ENCODE measurements at places on chromosomes 3 and 15.

- DNase-seq = no peak
Observed at GRCh38 chr3:8536096-8537056, 34.8 kb downstream of the LMCD1 start.

DNA sequence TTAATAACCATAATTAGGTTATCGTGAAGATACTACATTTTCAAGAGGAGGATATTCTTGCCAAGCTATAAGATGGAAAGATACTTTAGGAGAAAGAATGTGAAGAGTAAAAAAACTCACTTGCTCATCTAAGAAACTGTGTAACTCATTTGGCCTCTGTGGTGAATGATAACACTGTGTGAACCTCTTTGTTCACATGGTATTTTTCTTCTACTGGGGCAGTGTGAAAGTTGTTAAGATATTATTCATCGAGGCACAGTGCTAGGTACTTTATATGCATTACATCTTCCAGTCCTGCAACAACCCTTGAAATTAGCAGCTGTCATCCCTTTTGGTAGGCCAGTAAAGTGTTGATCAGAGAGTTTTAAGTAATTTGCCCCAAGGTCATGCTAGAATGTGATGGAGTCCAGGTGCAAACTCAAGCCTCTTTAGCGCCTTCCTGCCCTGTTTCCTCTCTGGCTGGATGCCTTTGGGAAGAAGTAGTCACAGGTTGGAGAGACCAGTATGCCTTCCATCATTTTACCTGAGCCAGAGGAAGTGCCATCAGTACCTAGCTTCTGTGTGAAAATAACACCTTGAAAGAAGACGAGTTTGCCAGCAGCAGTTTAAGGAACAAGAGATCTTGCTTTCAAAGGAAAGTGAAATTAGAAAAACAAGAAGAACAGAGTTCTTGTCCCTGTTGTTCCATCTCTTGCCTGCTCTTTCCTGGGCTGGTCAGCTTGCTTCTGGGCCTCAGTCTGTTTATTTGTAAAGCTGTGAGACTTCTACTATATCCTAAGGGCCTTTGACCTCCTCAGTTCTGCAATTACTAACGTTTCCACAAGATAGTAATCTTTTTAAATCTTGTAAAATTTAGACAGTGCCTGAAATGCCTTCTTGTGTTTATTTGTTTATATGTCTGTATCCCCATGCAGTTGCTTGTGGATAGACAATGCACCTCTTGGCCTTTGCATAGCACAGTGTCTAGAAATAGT, 179.3 kb downstream of the FNDC3B start:
- no peak for DNase-seq

- DNase-seq = no peak
Observed at GRCh38 chr3:50623840-50624474, 7.0 kb downstream of the MAPKAPK3 start.

DNA sequence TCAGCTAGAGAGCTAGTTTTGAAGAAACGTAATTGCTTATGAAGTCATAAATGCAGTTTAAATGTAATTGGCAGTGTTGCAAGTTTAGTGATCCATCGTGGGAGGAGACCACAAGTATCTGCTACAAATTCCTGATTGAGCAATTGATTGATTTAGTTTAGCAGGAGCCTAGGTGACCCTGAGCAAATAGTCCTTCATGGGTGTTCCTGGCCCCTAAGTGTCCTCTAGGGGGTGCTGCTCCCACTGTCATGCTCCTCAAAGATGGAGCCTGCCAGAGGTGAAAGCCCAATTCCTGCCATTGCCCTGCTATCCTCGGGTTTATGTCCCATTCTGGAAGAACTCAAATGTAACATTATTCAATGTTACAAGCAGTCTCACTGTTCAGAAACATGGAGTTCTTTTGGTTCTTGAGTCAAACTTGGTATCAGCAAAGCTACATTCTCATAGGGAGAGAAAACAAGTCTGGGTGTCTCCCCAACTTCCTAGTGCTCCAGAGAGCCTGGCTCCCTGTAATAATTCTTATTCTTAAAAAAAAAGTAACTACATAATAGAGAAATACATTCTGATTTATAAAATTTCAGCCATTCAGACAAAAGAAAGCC, 29.8 kb upstream of the SENP5 start:
- DNase-seq = peak; percentile 42

DNA sequence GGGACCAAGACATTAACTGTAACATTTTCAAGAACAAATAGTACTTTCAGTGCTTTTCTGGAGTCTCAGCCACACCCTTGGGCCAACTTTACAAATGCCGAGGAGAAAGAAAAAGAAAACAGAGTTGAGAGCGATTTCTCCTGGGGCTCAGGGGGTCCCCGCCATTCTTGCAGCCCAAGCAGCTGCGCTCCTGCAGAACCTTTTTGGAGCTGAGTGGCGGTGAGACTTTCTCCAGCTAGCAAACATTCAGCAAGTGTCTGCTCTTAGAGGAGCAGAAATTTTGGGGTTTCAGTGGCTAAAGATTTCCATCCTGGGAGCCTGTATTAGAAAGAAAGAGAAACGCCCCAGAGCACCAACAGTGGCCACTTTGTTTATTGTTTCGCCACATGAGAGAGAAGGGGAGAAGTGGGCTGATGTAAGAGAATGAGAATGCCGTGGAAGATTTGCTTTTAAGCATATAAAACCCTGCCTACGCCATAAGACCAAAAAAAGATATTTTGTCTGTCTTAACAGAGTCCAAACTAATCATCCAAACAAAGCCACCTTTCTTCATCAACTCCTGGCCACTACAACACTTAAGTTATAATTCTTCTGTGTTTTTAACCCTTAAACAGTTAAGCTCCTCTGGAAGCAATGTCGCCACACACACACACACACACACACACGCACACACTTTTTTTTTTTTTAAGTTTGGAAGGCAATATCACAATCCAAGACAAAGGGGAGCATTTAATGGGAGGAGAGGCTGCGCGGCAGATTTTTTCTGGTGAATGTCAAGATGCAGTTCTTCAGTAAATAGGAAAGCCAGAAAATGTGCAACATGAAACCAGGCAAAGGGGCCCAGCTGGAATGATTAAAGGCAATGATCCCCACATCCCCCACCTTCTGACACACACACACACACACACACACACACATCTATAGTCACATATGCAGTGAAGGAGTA, 19.2 kb downstream of the EID1 start:
- no peak for DNase-seq

DNA sequence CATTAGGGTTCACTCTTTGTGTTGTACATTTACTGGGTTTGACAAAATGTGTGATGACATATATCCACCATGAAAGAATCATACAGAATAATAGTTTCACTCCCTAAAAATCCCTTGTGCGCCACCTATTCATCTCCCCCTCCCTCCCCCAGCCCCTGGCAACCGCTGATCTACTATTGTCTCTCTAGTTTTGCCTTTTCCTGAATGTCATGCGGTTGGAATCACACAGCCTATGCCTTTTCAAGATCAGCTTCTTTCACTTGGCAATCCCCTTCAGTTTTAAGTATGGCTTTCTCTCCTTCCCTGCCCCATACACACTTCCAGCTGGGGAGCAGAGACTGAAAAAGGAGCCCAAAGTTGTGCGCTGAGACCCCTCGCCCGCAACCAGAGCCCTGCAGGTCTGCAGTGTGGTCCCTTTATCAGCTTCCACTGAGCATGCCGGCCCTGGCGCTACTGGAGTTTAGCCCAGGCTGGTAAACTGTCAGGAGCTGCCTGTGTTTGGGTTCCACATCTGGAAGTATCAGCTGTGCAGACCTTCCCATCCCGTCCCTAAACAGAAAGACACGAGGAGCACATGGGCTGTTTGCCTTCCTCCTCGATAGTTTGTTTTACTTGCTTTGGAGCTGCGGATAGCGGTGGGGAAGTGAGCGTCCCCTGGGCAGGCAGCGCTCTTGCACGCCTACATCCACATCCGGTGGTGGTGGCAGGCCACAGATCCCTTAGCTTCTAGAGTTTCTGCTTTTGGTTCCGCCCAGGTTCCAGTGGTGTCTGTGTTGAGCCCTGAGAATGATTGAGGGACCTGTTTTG, 12.3 kb downstream of the BOC start:
- DNase-seq = no peak

GRCh38 chr15:85396554-85396953, 16.2 kb downstream of the AKAP13 start:
- no peak for DNase-seq

DNA sequence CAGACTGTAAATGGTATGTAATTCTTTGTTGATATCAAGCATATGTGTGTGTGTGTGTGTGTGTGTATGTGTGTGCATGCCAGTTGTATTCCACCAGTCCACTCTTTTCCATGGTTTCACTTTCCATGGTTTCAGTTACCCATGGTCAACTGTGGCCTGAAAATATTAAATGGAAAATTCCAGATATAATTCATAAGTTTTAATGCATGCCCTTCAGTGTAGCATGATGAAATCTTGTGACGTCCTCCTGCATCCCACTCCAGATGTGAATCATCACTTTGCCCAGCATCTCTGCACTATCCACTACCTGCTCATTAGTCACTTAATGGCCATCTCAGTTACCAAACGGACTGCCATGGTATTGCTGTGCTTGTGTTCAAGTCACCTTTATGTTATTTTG, 215.9 kb downstream of the GBE1 start:
- no peak for DNase-seq

GRCh38 chr3:193157051-193157450, 84.0 kb upstream of the PLAAT1 start:
- DNase-seq = no peak

DNA sequence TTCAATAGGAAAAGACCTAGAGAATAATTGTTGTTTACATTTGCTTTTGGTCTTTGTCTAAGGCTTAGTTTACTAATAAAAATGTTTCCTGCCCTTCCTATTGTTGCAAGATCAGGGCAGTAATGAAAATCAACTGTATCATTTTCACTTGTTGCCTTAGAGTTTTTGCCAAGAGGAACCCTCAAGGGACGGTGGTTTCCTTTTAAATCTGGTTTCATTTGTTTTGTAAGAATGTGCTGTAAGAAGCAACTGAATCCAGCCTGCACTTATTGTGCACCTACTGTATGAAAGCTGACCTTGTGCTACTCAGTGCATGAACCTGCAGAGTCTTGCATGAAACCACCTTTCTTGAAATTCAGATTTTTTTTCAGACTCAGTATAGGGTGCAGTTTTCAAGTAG, 5.3 kb downstream of the IGF1R start:
- DNase-seq = no peak

- no peak for DNase-seq
Observed at GRCh38 chr3:129375099-129375498, 53.3 kb downstream of the EFCAB12 start.

DNA sequence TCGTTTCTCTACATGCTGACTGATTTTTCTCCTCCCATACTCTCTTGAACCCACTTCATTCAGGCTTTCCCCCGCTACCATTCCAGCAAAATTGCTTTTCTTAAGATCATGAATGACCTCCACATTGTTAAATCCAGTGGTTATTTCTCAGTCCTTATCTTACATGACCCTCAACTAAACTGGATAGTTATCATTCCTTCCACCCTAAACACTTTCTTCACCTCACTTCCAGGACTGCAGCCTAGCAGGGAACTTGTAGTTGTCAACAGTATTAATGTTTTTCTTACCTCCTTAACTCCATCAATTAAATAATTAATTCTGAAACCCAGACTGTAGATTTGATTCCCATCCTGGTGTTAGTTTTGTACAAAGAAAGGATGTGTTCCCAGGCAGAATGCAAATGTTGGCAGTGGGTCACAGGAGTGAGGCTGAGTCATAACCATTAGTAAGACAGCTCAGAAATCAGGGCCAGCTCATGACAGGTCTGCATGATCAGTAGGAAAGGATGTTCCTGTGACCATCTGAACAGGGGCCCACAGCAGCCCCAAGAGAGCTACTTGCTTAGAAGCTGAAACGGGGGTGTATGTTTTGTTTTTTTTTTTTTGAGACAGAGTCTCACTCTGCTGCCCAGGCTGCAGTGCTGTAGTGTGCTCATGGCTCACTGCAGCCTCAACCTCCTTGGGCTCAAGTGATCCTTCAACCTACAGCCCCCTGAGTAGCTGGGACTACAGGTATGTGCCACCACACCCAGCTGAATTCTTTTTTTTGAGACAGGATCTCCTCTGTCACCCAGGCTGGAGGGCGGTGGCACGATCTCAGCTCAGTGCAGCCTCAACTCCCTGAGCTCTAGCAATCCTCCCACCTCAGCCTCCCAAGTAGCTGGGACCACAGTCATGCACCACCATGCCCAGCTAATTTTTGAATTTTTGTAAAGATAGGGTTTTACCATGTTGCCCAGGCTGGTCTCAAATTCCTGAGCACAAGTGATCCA, 9.1 kb downstream of the BCL2L10 start:
- DNase-seq = no peak

Measured in stimulated activated CD8-positive, alpha-beta memory T cell treated with anti-CD3 and anti-CD28 coated beads, Interleukin-4, amount 100 ng/mL, for 4 hours (primary cell).